ENCODE measurements at places on chromosomes 3 and 15. TPM values are rescaled to one million over a fixed set of nuclear protein-coding genes. Genes with fewer than 3 reads are reported as not detected.

SNX4 gene
- total RNA-seq: 33.2 TPM

TMEM266 gene
- total RNA-seq: 2.8 TPM

EFCAB12 gene
- total RNA-seq: 3.5 TPM

GABRR3 gene
- total RNA-seq: not detected

TAGLN3 gene
- 0.50 TPM for total RNA-seq
